WTC11 (cell line): ENCODE measurements at places on chromosomes 5 and 9. TPM values are rescaled to one million over a fixed set of nuclear protein-coding genes. Genes with fewer than 3 reads are reported as not detected.

Gene PLPP1
- 38.2 to 43.2 TPM (median 40.9 TPM) in 3 replicates for total RNA-seq

DNA sequence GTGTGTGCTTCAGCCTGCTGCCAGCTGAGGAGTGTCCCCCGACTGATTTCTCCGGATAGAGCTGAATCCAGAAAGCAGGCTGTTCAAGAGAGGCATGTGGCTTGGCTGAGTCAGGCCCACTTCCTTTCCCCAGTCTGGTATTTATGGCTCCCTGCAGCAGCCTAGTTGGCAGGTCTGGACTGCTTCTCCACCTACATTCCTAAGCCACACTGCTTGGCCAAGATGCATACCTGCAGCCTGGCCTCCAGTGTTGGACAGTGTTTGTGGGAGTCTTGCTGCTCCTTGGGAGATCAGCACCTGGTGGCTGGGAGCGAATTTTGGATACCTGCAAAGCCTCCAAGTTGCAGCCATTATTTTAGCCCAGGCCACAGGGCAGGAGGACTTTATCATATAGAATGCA lies 670.8 kb downstream of the ACTL7B start:
- peaks cover 11% of the 10 kb centered on the region for H3K4me1 ChIP-seq
- no peaks in the 10 kb centered on the region for H3K36me3 ChIP-seq
- DNase-seq = no peak
- H3K27me3 ChIP-seq = no peaks in the 10 kb centered on the region; the same call in 1 of the 2 replicates

DNA sequence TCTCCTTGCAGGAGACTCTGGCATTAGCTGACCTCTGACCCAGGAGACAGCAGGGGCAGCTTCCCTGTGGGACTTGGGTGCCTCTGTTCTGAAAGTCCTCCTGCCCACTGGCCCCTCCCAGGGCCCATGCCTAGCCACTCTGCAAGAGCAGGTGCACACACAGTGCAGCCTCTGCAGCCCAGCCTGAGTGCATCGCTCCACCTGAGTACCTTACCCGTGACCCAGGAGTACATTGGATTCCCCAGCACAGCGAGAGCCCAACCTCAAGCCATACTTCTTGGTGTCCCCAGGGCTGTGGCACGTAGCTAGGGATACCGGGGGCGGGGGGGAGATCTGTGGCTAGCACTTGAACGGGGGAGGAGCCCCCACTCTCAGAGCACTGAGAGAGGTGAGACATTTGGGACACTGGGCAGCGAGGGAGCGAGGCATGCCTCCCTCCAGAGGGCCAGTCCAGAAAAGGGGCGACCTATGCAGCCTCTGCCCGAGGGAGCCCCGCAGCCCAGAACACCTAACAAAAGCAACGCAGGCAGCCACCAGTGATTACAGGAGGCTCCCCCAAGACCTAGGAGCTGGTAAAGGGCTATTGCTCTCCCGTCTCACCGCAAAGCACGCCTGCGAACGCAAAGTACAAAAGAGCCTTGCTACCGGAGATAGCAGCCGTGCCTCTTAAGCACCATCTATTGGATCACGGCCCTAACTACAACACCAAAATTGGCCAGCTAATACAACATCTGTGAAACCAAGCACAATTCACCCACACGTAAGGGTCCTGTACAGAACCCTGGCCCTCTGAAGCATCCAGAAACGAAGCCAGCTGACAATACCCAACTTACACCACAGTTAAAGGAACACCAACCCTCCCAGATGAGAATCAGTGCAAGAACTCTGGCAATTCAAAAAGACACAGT lies 826 bp upstream of the PRDM9 start:
- peak; percentile 51 for DNase-seq
- H3K27ac ChIP-seq = peak overlapping the region; percentile 88
- peaks cover 5% of the 10 kb centered on the region; the same call in 1 of the 2 replicates for H3K36me3 ChIP-seq
- no peaks in the 10 kb centered on the region for H3K4me1 ChIP-seq
- H3K4me3 ChIP-seq = peak overlapping the region; percentile 76

DNA sequence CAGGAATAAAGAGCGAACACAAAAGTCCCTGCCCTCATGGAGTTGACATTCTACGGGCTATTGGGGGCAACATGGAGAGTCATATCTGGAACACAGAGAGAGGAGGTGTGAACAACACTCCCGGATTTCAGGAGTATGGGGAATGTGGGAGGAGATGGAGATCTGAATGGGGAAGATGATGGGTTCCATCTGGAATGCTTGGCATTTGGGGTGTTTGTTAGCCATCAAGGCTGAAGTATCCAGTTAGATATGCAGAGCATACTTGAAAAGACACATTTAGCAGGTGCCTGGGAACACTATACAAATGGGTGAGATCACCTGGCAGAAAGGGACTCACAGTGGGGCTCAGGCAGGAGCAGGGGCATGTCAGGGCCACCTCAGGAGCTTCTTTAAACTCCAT lies 61.1 kb downstream of the EGFLAM start:
- no peaks in the 10 kb centered on the region for H3K27me3 ChIP-seq
- DNase-seq = no peak
- peaks cover 5% of the 10 kb centered on the region; the same call in 1 of the 2 replicates for H3K36me3 ChIP-seq
- H3K4me1 ChIP-seq = no peaks in the 10 kb centered on the region

Gene DBH
- total RNA-seq = 0.23 to 0.34 TPM (median 0.24 TPM) in 3 replicates

DNA sequence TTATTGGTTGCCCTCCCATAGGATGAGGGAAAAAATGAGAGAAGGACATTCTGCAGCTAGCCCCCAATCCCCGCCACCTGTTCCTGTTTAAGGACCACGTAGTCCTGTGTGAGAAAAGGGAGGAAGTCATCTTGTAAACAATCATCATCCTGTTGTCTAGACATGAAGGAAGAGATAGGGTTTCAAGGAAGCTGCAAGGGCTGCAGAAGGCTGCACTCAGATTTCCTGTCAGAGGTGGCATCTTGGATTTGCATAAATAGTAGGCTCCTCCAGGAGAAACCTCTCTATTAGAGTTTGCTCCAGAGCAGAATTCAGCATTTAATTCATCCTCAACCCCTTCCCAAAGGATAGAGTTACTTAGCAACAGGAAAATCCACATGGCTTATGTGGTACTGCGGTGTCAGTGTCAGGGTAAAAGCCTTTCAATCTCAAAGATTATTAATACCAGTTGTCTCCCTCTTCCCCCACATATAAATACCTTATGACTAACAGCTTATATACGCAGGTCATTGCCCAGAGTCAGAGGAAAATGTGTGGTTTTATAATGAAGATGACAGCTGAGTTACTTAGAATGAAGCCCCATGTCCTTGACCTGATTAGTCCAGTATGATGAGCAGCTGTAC lies 4.6 kb upstream of the DNAJC18 start:
- no peak overlapping the region for H3K4me3 ChIP-seq
- DNase-seq = no peak
- peak overlapping the region; percentile 64; the same call in 1 of the 2 replicates for H3K27ac ChIP-seq

Gene ABLIM3
- 0.33 to 0.69 TPM (median 0.46 TPM) in 3 replicates for total RNA-seq

DNA sequence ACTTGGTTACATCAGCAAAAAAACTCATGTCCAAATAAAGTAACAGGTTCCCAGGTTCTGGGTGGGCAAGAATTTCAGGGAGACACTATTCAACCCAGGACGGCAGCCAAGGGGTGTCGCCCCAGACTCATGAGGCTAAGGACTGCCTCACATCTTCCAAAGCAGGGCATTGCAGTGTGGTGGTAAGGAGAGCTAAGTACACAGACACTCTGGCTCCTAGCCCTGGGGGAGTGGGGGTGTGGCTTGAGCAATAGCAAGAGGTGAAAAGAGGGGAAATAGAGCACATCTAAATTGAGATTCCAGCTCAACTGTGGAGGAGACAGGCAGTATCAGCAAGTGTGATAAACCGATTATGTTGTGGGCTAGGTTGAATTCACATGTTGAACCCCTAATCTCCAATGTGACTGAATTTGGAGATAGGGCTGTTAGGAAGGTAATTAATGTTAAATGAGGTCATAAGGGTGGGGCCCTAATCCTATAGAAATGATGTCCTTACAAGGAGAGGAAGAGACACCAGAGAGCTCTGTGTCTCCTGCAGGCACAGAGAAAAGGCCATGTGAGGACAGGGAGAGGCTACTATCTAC lies 49.9 kb upstream of the MARCHF11 start:
- H3K4me1 ChIP-seq = peaks cover 4% of the 10 kb centered on the region; the same call in 1 of the 2 replicates
- H3K4me3 ChIP-seq = no peak overlapping the region
- H3K27me3 ChIP-seq = no peaks in the 10 kb centered on the region
- peak; percentile 12 for DNase-seq
- H3K27ac ChIP-seq = no peak overlapping the region
- H3K36me3 ChIP-seq = no peaks in the 10 kb centered on the region

DNA sequence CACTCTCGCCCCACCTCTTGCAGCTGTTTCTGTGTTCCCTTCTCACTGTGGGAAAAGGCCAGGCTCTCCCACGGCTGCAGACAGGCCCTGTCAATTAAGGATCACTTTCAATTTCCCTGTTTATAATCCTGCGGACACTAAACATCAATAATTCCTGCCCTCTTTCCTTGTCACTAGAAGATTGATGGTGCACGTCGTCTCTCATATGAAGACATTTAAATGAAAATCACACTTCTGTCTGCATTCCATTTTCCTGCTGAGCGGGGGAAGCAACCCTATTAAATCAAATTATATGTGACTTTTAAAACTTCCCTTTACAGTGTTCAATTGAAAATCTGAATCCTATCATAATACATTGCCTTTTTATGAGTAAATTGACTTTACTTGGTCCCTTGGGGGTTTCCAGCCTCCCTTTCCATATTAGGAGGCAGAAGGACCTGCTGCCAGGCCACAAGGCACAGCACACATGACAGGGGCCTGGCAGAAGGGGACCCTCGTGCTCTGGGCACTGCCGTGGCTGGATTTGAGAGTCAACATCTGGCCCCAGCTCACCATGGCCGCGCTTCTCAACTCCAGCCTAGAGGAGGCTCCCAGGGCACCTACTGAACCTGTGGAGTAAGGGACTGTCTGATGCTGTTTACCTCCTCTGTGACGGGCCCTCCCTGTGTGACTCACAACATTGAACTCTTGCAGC lies 311.0 kb upstream of the IRX4 start:
- no peak for DNase-seq
- no peaks in the 10 kb centered on the region for H3K27me3 ChIP-seq
- peaks cover 20% of the 10 kb centered on the region for H3K36me3 ChIP-seq
- no peaks in the 10 kb centered on the region for H3K4me1 ChIP-seq

DNA sequence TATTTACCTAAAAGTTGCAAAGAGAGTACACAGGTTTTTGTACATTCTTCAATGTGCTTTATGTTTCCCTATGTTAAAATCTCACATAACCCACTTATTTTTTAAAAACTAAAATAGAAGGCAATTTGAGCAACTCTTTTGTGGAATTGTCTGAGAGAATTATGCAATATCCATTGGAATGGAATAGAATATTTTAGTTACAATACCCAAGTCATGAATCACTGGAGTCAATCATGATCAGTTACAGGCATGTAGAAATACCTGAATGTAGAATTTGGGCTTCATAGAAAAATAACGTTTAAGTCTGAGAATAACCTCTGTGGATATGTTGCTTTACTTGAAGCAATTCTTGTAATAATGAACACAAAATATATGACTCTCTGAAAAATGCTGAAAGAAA lies 143.3 kb downstream of the FGF10 start:
- peaks cover 15% of the 10 kb centered on the region for H3K4me1 ChIP-seq
- no peak overlapping the region for H3K4me3 ChIP-seq

Gene DNAJC21
- total RNA-seq = 48.7 to 62.5 TPM (median 49.6 TPM) in 3 replicates

GRCh38 chr9:136244122-136244968 lies 1.3 kb downstream of the QSOX2 start:
- no peak for DNase-seq
- peaks cover 7% of the 10 kb centered on the region for H3K27me3 ChIP-seq
- H3K27ac ChIP-seq = peak overlapping the region; percentile 76
- H3K4me1 ChIP-seq = peaks cover 37% of the 10 kb centered on the region
- H3K36me3 ChIP-seq = no peaks in the 10 kb centered on the region
- peak overlapping the region; percentile 92 for H3K4me3 ChIP-seq

Gene TMEM252
- not detected in 3 replicates for total RNA-seq

DNA sequence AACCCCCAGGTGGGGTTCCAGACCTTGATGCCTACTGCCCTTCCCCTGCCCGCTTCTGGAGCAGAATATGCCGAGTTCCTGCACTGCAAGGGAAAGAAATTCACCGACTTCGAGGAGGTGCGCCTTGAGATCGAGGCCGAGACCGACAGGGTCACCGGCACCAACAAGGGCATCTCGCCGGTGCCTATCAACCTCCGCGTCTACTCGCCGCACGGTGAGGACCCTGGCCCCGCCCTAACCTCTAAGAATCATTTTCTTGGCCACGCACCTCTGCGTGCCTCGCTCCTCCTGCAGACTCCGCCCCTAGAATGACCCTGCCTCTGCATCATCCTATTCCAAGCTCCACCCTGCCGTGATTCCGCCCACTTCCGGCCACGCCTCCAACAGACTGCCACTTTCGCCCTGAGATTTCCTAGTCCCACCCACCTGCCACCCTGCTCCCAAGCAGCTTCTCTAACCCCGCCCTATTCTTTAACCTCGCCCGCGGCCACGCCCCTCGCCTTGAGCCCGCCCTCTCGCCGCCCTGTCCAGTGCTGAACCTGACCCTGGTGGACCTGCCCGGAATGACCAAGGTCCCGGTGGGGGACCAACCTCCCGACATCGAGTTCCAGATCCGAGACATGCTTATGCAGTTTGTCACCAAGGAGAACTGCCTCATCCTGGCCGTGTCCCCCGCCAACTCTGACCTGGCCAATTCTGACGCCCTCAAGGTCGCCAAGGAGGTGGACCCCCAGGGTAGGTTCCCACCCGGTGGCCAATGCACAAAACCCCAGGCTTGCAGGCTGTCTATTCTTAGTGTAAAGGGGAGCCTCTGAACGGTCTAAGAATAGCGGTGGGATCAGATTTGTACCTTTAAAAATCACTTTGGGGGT lies 15.6 kb downstream of the DNM1 start:
- peaks cover 4% of the 10 kb centered on the region; the same call in 1 of the 2 replicates for H3K27me3 ChIP-seq
- H3K36me3 ChIP-seq = peaks cover 24% of the 10 kb centered on the region

DNA sequence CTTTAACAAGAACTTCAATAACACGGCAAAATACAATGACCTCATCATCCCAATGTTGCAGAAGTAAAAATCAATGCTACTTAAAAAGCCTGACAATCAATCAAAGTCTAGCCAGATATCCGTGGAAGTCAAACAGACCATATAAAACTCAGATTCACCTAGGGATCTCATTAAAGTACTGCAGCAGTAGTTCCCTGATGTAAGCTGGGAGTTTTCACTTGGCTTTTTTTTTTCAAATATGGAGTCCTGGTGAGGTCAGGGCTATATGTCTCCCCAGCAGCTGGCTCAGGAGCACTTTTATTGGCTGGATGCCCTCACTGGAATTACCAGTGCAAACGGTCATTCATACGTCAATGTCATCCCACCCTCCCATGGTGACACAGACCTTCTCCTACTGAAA lies 220.6 kb upstream of the SLC30A5 start:
- H3K27ac ChIP-seq = no peak overlapping the region
- no peak overlapping the region for H3K4me3 ChIP-seq
- DNase-seq = no peak
- H3K36me3 ChIP-seq = no peaks in the 10 kb centered on the region
- H3K4me1 ChIP-seq = peaks cover 17% of the 10 kb centered on the region

- no peak overlapping the region for H3K27ac ChIP-seq
- peaks cover 8% of the 10 kb centered on the region for H3K4me1 ChIP-seq
- no peak overlapping the region for H3K4me3 ChIP-seq
- H3K36me3 ChIP-seq = no peaks in the 10 kb centered on the region
- DNase-seq = no peak
Measured at GRCh38 chr5:74285675-74286280, 354.8 kb downstream of the ENC1 start.

GRCh38 chr5:96321345-96321744 lies 111.7 kb downstream of the PCSK1 start:
- no peaks in the 10 kb centered on the region for H3K36me3 ChIP-seq
- H3K4me3 ChIP-seq = no peak overlapping the region
- H3K27me3 ChIP-seq = no peaks in the 10 kb centered on the region
- DNase-seq = no peak
- no peak overlapping the region for H3K27ac ChIP-seq
- H3K4me1 ChIP-seq = peaks cover under 1% of the 10 kb centered on the region; the same call in 1 of the 2 replicates
